ENCODE measurements at places on chromosomes 5 and 9.
A peak's percentile ranks its signal among the peaks of the same experiment; 100 is the strongest.

DNA sequence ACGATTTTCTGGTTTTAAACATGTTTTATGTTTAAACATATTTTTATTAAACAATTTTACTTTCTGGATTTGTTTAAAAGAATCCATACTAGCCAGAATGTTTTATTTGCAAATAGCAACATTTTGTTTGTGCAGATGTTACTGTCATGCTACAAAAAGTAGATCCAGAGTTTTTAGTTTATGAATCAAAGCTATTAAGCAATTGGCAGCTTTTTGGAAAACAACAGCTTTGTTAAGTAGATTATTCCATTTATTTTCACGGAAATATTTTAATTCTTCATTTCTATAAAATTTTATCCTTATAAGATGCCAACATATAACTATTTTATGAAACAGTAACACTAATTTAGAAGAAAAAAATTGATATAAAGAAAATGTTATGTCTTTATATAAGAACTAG is 60.9 kb downstream of the DROSHA start:
- no peak for ATAC-seq

- ATAC-seq: no peak
Measured at GRCh38 chr9:75170898-75171360, 82.6 kb downstream of the OSTF1 start.

DNA sequence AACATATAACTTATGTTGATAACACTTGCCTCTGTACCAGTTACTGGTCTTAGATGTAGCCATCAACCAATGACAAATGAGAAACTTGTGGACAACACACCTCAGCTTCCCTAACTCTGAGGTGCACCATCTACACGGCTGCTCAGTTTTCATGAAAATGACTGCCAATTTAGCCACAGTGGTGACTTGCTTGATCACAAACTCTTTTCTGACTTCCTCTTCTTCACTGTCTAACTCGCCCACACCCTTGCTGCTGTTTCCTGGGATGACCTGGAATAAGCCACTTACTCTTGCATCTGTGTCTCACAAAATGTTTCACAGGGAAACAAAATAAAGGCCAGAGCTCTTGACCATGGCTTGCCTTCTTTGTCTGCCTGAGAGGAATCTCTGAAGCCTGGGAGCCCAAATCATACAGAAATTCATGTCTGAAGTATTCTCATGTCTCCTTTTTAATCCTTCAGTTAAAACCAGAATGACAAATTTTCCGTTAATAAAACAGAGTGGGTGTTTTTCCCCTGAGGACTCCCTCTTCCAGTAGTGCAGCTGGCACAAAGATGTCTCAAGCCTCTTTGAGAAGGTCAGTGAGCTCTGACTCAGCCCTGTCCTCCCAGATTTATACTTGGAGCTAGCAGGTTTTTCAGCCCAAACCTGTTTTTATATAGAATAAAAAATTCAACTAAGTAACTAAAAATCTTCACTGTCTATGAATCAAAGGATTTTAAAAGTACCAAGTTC is 126.5 kb upstream of the PAM start:
- peak; percentile 67 for ATAC-seq

- ATAC-seq: no peak
Measured at GRCh38 chr5:171648279-171649074, 137.1 kb upstream of the SMIM23 start.

- no peak for ATAC-seq
Measured at GRCh38 chr5:154371687-154372086, 74.1 kb upstream of the SAP30L start.

DNA sequence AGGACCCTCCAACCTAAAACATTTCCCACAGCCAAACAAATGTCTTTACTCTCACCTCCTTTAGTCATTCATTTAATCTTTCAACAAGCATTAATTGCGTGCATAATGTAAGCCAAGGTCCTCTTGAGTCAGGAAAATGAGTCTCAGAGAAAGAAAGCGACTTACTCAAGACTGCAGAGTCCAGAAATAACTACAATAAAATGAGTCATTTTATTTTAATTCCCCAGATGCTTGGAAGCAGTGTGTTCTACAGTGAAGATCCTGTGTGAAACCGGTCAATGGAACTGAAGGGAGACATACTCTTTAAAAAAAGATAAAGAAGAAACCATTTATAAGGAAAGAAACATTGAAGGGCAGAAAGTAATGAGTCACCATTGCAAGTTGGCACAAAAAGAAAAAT is 513.7 kb downstream of the CDK5RAP2 start:
- no peak for ATAC-seq

DNA sequence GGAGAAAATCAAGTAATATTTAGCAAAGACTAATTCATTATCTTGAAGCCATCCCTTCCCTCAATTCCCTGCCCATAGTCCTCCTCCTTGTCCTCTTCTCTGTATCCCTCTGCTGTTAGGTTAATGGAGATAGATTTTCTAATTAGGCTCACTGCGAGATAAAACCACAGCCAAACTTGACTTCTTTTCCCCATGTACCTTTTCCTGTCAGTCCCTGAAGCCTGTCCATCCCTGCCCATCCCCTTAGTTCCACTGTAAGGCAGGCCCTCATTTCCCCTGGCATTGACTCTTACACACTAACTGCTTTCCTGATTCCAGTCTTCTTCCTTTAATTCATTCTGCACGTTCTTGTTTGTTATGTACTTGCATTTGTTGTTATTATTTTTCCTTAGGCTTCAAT is 1.2 kb downstream of the TLR4 start:
- ATAC-seq: no peak

- ATAC-seq: peak; percentile 93
Measured at GRCh38 chr9:128688501-128689292, at the start of gene SET. TSS of gene SET (plus strand) at chr9:128689222. CDS start at chr9:128689583, 361 bp downstream.

DNA sequence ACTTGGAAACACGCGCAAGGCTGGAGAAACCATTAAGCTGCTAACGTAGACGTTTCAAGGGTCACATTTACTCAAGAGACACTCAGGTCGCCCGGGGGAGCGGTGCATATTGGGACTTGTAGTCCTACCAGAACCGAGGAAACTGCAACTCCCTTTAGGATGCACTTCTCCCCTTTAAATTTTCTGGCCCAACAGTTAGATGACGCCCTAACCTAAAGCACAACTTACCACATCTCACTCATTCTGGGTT is 384 bp upstream of the DMXL1 start:
- ATAC-seq: peak; percentile 79

DNA sequence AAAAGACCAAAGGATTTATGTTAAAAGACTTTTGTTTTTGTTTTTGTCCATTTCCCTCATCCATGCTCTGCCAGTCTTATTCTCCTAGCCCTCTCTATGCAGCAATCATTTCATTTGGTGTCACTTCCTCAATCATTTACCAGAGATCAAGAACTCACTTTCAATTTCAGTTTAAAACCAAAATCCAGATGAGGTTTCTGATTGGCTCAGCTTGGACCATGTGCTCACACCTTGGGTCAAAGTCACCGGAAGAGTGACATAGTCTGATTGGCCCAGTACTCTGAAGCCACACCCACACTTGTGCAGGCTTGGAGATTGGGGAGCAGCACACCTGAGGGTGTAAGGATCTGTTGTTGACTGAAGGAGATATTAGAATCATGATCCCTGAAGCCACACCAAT is 79.6 kb downstream of the TLR4 start:
- ATAC-seq: no peak

- ATAC-seq: 0 out of 3 replicates have a peak, but pooled peaks have one; percentile 19
Measured at GRCh38 chr9:93593144-93593658, 16.8 kb downstream of the PHF2 start.

DNA sequence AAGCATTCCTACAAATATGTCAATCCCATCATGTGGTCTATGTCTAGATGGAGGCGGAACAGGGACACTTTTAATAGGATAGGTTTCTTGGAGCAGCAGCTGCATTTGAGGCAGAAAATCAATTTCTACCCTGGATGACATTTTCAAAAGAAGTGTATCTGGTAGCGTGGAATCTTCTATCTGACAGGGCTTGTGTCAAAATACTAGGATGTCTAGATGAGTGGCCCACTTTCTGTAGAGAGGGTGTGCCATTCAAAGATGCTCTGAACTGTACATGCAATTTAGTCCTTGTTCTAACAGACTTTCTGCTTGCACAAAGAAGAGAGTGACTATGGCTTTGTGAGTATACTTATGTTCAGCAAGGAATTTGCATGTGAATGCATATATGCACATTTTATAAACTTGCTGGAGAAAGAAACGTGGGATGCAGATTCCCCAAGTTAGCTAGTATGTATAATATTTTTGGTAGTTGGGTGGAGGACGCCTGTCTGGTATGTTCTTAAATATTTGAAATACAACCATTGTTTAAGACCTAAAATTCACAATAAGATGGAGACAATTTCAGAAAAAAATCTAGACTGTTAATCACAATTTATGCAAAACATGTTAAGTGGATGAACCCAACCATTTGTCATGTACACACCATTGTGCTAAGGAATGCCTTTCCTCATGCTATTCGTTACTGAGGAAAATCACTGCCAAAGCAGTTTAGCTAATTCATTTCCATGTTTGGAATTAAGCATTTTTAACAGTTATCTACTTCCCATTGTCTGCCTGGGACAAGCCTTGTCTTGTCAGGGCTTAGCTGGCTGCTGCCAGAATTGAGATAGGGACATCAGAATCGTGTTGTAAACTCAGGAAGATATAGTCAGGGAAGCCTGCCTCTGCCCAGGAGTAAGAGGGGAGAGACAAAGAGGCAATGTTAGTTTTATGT is 129.1 kb upstream of the MEF2C start:
- no peak for ATAC-seq

GRCh38 chr5:78416677-78417425 is 56.4 kb downstream of the SCAMP1 start:
- peak; percentile 28 for ATAC-seq

DNA sequence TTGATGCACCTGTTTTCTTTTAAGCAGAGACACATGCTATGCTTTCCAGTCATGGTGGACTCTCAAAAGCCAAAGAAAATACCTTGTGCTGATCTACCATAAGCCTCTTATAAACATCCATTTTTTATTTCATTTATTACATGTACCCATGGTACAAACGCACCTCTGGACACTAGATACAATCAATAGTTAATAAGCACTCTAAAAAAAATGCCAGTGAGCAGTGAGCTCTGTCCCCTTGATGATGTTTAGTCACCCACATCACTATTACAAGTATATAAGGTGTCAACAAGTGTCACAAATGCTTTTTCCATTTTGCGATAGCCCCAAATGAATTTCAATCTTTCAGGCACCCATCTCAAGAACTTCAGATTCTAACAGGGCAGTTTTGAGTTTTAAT is 5.9 kb downstream of the KLF4 start:
- ATAC-seq: no peak

DNA sequence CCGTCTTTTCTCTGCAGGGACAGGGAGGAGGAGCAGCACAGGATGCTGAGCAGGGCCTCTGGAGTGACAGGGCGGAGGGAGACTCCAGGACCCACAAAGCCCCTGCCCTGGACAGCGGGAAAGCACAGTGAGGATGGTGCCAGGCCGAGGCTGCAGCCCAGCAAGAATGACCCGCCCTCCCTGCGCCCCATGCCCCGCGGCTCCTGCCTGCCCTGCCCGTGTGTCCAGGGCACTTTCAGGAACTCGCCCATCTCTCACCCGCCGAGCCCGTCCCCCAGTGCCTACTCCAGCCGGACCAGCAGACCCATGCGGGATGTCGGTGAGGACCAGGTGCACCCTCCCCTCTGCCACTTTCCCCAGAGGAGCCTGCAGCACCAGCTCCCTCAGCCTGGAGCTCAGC is 9.1 kb upstream of the EXOC3 start:
- ATAC-seq: no peak

DNA sequence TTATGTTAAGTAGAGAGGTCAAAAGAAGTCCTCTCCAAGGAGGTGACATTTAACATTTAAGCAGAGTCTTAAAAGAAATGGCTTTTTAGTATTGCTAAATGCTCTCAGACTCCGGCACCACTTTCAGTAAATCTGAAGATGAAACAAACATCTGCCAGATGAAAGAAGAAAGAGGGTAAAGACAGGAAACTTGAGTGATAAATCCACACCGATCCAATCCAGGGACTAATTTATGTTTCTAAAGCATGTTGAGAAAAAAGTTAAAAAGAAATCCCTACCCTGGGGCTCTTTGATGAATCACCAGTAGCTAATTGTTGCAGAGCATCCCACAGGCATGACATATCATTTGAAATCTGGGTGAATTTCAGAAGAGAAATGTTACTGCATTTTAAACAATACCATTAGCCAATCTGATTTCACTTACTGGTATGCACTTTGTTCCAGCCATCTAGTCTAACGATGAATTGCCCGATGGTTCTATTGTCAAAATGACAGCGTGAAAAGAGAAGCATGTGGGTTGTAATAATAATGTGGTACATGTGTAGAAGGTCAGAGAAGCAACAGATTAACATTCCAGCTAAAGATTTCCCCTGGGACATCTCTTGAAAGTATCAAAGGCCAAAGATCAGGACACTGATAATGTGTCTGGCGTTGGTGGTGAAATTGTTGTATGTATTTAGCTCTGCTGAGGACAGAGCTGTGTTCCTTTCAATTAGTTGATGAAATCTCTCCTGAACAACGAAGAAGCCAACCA is 485.7 kb downstream of the CSNK1G3 start:
- ATAC-seq: peak; percentile 91

- ATAC-seq: peak; percentile 45
Measured at GRCh38 chr9:114180696-114181606, 25.6 kb downstream of the COL27A1 start.

GRCh38 chr9:104856413-104856941 is 71.5 kb downstream of the ABCA1 start:
- ATAC-seq: no peak

- peak; percentile 55 for ATAC-seq
Measured at GRCh38 chr5:132497488-132497997, 7.0 kb upstream of the IRF1 start.

DNA sequence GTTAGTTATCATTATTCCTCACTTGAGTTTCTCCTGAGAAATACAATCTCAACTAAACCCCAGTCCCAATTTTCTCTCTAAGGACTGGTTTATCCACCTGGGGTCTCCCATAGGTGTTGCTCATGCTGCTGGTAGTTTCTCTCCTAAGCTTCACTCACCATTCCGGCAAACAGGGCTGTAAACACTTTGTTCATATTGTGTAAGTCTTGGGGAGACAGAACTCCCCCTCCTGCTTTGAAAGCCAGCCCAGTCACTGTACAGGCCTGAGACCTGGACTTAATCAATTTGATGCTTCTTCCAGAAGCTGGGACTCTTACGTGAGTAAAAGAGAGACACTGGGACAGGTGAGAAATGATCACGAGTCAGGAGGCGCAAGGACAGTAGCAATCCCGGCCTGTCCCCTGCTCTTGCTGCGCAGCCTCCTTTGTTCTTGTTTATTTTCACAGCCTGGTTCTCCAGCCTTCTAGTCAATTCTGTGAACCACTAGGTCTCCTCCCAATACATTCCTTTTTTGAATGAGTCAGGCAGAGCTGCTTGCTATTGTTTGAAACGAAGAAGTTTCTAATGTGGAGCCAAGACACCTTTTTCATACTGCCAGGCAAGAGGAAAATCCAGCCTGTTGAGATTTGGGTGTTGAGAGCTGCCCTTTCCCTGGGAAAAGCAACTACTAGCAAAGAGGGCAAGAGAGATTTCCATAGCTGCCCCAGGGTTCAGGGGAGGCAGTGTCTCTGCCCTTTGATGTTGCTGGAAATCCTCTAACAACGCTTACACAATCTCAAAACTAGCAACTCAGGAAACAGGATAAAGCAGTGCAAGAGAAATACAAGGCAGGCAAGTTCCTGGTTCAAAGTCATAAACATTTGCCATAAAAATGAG is 9.2 kb upstream of the SHROOM1 start:
- 0 out of 3 replicates have a peak, but pooled peaks have one; percentile 32 for ATAC-seq

Data from SK-N-SH treated with all-trans-retinoic acid at 6 μM for 48 hours (cell line).